Stimulated activated CD8-positive, alpha-beta memory T cell treated with anti-CD3 and anti-CD28 coated beads, Interleukin-12 subunit alpha, Interleukin-12 subunit beta, amount 100 ng/mL, for 4 hours (primary cell): ENCODE measurements at places on chromosomes 4 and X.

GRCh38 chrX:116436358-116436816, at the start of gene SLC6A14:
Gene SLC6A14 (plus strand): TSS chrX:116436606. CDS start chrX:116436710, 104 bp downstream.
- DNase-seq, result no peak

GRCh38 chrX:43474321-43474720, 181.8 kb upstream of the MAOA start:
- DNase-seq, result no peak

- no peak for DNase-seq
Observed at GRCh38 chr4:150217808-150218207, 139.6 kb downstream of the DCLK2 start.

GRCh38 chrX:45622538-45622937, 421.9 kb upstream of the DIPK2B start:
- no peak for DNase-seq

GRCh38 chr4:172946503-172946902, 222.1 kb upstream of the GALNT7 start:
- no peak for DNase-seq

DNA sequence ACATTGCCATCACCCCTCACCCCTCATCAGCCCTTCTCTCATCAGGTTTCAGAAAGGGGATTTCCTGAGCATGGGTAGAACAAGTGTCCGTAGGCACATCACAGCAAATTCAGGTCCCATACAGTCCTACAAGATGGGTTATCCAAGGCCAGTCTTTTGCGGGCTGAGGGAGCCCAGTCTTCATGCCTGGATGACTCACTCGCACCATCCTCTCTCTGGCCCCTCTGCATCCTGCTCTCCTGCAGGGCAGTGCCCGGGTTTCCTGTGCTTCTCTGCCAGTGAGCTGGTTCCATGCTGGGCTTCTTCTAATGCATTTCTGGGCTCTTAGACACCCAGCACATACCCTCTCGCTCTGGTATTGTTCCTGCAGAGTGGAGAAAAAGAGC, 7.3 kb upstream of the INTS6L start:
- DNase-seq, result no peak

- no peak for DNase-seq
Observed at GRCh38 chr4:116332508-116332907, 752.9 kb downstream of the TRAM1L1 start.

GRCh38 chr4:72295966-72296557, 264.3 kb downstream of the NPFFR2 start:
- DNase-seq, result no peak

DNA sequence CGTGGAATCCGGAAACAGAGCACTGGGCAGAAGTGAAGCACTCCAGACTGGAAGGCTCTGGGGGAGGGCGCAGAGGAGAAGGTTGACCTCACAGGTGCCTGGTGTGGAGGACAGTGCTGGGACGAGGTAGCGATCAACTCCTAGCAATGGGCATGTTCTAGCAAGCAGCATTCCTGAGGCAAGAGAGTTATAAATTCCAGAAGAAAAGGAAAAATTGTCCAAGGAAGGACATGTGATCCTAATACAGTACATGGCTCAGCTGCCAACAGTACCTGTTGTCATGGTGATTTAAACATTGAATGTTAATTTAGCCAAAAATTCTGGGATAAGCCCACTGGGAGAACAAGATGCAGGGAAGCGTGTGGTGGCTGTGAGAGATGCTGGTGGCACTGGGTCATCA, 8.2 kb downstream of the ARHGAP4 start:
- DNase-seq, result no peak

DNA sequence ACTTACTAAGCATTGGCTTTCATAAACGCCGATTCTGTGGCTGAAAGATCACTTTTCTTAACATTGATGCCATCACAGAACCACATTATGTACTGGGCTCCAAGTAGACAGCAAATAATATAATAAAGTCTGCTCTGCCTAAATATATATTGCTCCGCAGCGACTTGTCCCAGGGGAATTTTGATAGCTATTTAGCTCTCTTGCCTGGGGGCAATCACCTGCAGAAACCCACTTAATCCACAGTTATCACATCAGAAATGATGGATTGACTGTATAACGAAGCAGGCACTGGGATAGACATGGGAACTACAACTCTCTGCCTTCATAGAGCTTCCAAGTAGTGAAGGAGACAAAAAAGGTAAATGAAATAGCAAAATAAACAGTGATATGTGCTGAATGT, 48.0 kb upstream of the MYOZ2 start:
- no peak for DNase-seq

DNA sequence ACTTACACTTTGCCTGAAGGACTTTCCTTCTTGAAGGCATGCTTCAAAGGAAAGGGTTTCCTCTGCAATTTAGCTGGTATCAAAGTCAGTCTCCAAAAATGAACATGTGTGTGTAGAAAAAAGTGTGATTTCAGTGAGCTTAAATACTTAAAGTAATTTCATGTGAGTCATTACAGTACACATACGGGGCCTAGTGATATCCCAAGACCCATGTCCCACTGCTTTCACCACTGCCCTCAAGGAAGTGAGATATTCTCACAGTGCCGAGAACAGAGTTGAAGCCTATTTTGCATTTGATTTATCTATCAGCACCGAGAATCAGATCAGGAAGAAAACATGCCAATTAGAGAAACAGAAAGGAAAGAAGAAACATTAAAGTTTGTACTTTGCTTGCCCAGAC, 61.0 kb downstream of the CHST7 start:
- no peak for DNase-seq

GRCh38 chrX:15750611-15751154, 12.6 kb downstream of the CA5B start:
- DNase-seq, result no peak

DNA sequence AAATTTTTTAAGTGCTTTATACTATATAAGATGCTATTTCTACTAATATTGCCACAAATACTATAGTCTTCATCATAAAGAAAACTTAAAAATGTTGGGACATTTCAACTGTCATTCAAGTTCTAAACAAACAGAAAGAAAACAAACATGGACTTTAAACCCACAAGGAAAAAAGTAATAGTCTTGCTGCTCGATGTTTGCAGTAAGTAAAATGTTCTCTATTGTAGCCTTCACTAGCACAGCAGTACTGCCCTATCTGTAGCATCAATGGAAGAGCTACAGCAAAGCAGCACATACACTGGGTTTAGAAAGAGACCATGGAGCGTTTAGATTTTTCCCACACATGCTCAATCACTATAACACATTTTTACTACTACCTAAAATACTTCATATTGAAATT, 146.8 kb downstream of the KLHL13 start:
- no peak for DNase-seq

- DNase-seq, result no peak
Observed at GRCh38 chrX:110454336-110454735, 95.7 kb downstream of the RTL9 start.

DNA sequence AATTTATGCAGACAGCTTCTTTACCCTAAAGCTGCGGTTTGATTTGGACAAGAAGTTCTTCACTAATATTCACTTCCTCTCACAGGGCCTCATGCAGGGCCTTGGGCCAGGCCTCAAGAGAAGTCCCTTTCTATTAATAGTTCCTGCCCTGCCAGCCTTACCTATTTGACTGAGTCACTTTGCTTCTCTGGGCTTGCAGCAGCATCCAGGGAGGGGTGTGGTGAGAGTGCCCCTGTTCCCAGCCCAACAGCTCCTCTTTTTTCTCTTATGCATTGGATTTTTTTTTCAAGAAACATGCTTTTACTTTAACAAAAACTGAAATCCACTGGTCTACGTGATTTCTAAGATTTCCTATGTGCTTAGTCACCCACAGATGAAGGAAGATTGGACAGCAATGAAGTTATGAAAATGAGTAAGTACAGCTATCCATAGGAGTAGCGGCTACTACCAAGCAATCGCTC, 26.7 kb downstream of the FAM156B start:
- DNase-seq, result no peak

DNA sequence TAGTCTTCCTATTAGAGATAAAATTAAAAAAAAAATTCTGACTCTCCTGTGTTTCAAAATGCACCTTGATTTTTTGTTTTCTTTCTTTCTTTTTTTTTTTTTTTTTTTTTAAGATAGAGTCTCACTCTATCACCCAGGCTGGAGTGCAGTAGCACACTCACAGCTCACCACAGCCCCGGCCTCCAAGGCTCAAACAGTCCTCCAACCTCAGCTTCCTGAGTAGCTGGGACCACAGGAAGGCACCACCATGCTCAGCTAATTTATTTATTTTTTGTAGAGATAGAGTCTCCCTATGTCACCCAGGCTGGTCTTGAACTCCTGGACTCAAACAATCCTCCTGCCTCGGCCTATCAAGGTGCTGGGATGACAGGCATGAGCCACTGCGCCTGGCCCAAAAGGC, 41.1 kb upstream of the TMEM184C start:
- no peak for DNase-seq

- DNase-seq, result no peak
Observed at GRCh38 chr4:4470208-4470607, 71.6 kb downstream of the STX18 start.

GRCh38 chrX:149515954-149516602, 11.0 kb upstream of the IDS start:
- no peak for DNase-seq

DNA sequence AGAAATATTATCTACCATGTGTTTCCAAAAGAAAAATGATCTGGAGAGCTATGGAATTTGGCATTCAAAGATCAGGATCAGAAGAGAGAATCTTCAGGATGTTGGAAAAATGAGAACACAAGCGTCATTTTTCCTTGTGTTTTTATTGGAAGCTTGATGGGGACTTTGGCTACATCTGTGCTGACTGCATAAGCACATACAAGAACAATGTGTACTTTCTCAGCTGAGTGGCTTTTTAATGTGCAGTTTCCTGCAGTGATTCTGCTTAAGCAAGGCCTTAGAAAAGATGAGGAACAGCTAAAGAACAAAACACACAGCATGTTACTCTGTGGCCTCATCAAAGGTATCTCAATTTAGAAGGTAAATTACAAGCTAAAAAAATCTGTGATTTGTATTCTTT, 1039.9 kb downstream of the GLUD2 start:
- DNase-seq, result no peak

- no peak for DNase-seq
Observed at GRCh38 chr4:147157860-147158701, 212.4 kb upstream of the TTC29 start.

GRCh38 chr4:122827879-122828601, 1.4 kb downstream of the FGF2 start:
- no peak for DNase-seq

DNA sequence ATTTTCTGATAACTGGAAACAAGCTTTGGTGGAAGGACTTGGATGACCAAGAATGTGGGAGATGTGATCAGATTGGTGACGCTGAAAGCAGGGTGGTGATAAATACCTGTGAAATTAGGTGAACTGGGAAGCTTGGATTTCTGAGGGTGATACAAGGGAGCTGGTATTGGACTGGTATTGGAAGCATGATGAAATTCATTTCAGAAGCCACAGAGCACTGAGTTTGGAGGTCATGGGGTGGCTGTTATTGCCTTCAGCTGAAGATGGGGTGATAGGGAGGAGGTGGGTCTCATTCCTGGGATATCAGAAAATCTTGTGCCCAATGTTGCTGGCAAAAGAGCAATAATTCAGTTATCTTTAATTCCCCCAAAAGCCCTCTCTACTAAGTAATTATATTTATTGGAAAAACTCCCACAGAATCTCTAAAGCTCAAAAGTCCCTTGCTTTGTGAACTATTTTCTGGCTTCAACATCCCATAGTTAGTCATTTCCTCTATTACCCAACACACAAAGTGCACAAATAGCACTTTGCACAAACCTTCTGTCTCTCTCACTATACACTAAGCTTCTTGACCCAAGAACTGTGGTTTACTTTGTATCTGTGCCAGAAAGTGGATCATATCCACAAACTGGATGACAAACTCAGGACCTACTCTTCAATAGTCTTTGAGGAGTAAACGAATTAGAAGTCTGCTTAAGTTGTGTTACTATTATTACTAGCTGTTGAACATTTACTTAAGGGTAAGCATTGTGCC, 23.1 kb upstream of the CAMK2D start:
- DNase-seq, result no peak

- DNase-seq, result no peak
Observed at GRCh38 chrX:43853225-43853828, 28.9 kb downstream of the MAOB start.

GRCh38 chr4:145511913-145512522, 30.4 kb downstream of the SMAD1 start:
- DNase-seq, result no peak

DNA sequence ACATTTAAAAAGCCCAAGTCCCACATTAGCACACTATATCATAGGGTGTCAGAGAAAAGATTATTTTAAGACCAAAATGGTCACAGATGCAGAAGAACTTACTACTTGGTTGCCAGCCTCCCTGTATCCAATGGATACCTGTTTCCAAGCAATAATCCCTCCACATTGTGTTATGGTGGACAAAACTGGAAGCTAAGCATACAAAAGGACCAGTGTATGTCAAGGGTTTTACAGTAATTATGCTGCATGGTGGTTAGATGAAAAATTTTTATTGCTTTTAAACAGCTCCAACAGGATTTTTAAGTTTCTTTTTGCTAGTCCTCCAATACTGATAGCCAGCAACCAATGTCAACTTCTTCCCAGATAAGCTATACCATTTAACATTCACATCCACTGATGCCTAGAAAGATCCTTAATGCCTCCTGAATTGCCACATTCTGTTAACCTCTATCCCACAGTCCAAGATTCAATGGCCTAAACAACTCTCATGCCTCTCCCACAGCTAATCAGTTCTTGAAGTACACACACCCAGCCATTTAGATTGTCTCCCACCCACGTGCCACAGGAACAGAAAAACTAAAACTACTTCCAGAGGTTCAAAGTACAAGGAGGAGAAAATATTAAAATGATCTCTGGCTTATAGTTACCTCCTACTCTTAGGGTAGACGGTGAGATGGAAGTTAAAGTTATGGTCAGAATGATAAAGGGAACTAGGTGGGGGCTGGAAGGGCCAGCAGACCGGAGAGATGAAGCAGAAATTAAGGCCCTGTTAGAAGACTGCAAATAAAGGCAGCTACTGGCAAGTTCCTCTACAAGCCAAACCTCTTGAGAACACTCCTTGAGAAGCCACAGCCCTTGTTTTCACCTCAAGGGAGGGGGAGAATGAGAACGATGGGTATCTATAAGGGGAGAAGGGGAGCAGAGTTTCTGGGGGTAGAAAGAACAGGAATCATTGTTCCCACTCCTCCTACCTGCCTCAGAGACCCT, 5.5 kb downstream of the MED14 start:
- DNase-seq, result no peak

- DNase-seq, result no peak
Observed at GRCh38 chr4:92059615-92060014, 244.2 kb upstream of the GRID2 start.

DNA sequence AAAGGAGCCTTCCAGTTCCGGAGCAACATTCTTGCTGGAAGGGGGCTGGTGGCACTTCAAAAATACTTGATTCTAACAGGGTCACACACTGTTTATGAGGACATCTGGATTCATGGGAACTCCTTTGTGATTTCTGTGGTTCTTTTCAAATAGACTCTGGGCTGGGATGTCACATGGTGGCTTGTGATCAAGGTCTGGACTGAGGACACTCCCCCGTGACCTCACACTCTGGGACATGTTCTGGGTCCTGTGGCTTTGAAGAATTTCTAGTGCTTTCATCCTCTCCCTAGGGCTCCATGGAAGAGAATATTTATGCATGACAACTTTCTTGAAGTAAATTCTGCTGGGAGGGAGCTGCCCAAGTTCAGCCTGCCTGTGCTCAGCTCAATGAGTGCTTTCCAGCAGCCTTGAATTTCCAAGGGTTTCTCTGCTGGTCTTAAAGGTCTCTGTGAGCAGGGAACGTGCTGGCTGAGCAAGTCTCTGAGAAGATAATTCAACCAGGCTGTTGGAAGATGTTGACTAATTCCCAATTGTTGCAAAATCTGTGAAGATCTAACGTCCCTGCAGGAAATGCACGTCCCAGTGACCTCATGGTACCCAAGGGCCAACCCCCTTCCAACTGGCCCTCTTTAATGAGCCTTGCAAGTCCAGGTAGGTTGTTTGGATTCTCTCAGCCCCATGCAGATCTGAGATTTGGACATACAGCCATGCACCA, 36.3 kb downstream of the GPR143 start:
- no peak for DNase-seq
